ENCODE measurements at places on chromosomes 3 and 15.

- DNase-seq, result no peak
Measured at GRCh38 chr3:16841904-16842271, 42.9 kb upstream of the PLCL2 start.

DNA sequence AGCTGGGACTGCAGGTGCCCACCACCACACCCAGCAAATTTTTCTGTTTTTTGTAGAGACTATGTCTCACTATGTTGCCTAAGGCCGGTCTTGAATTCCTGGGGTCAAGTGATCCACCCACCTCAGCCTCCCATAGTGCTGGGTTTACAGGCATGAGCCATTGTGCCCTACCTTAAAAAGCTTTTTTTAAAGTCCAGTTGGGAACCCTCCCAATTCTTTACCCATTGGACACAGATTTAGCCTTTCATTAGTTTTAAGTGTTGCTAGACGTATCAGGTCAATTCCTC is 1.7 kb upstream of the DENND4A start:
- no peak for DNase-seq

DNA sequence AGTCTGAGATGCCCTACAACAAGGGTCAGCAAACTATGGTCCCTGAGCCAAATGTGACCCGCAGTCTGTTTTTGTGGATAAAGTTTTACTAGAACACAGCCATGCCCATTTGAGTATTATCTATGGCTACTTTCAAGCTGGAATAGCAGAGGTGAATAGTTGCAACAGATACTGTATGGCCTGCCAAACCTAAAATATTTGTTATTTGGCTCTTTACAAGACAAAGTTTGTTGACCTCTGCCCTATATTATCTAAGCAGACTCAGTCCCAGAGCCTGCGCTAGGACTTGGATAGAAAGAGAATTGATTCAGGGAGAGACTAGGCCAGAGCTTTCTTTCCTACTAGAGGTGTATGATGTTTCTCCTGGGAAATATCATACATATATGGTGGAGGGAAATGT is 81.7 kb upstream of the NMNAT3 start:
- no peak for DNase-seq

- peak; percentile 41 for DNase-seq
Measured at GRCh38 chr15:62603742-62604141, 438.7 kb upstream of the C2CD4B start.

- no peak for DNase-seq
Measured at GRCh38 chr3:46276497-46277099, 34.3 kb downstream of the CCR3 start.

DNA sequence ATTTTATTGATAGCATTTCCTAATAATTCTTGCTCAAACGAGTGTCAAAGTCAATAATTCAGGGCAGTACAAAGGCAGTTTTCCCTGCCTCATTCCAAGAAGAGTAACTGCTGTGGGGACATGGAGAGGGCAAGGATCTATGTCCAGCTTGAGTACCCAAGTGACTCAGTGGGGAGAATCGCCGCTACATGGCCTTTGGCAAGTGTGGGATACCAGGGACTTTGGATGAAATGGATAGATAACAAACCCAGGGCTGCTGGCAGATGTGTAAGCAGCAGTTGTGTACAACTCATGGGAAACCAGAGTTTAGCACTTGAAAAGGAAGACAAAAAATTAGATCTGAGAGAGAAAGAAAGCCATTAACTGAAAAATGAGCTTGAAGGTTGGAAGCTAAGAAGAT is 122.2 kb upstream of the TRIM42 start:
- no peak for DNase-seq

DNA sequence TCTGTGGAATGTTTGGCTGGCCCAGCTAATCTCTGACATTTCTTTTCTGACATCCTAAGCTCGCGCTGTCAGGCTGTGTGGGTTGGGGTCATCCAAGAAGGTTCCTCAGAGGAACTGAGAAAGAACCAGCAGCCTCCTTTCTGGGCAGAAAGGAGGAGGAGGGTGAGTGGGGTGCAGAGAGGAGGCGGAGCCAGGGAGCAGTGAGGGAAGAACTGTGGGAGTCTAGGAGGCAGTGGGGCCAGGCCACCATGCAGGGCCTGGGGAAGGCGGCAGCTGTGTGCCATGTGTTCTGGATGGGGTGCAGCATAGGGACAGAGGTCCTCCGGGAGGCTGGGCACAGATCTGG is 5.3 kb downstream of the SEMA7A start:
- DNase-seq, result no peak

DNA sequence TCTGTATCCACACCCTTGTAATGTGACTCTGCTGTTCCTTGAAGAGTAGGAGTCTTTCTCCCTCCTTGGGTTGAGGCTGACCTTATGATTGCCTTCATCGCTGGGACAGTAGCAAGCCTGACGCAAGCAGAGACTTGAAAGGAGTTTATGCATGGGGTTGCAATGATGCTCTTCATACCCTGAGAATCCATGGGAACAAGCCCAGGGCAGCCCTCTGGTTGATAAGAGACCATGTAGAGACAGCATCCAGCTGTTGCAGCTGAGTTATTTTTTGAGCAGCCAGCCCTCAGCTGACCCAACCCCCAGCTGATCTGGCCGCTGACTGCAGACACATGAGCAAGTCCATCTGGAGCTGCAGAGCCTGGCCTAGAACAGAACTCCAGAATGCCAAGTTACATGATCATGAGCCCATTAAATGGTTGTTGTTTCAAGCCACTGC is 60.6 kb upstream of the ARNT2 start:
- peak; percentile 99 for DNase-seq

DNA sequence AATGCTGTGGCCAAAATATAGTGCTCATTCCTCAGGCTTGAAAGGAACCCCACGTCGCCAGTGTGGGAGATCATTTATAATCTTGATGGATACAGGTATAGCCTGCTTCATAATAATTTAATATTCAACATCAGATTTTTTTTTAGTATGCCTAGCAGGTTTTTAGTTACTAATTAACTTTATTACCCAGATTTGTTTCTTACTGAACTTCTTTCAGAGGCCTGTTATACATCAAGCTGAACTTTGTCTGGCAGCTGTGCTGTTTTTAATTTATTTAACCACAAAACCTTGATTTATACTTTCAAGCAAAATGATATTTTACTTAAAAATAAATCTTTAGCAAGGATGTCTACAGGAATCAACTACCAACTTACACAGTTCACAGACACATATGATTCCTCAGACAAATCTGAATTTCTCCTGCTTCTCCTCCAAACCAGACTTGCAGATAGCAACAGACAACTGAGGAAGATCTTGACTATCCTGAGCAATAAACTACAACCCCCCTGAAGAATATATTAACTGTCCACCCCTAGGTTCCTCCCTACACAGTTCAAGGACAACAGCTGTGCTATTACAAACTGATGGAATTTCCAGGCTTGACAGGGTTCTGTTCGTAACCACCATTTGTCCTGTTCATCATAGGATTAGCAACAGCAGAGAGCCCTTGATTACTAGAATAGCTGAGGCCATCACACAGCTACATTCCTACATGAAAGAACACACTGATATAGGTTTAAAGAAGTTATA is 610 bp downstream of the MAP4 start:
- no peak for DNase-seq

DNA sequence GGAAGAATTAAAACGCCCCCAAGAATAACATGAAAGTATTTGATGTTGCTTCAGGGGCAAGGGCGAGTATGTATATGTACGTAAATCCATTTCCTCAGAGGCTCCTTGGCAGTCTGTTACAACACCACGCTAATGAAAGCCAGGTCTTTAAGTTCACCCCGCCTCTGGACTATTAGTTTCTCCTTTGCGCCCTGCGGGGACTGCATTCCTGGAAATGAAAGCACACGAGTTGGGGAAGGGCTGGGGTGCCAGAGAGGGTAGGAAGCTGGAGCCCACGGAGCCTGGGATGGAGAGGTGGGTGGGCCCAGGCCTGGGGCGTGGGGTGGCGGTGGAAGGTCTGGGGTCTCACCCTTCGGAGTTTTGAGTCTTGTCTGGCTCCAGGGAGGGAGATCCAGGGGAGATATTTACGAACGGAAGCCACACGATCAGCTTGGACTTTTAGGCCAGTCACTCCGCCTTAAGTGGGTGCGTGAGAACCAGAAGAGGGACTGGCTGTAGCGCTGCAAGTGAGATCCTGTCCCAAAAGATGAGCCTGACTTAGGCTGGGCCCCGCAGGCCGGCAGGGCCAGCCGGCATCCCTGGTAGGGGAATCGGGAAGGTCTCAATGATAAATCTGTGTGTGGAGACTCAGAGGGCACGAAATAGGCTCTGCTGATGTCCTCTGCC is 1.6 kb upstream of the PLCL2 start:
- DNase-seq, result peak; percentile 61

- no peak for DNase-seq
Measured at GRCh38 chr3:59313365-59313764, 263.5 kb upstream of the CFAP20DC start.

GRCh38 chr3:126067959-126068358 is 16.0 kb downstream of the SLC41A3 start:
- DNase-seq, result no peak

GRCh38 chr3:114351123-114351821 is 57.4 kb downstream of the TIGIT start:
- DNase-seq, result no peak

DNA sequence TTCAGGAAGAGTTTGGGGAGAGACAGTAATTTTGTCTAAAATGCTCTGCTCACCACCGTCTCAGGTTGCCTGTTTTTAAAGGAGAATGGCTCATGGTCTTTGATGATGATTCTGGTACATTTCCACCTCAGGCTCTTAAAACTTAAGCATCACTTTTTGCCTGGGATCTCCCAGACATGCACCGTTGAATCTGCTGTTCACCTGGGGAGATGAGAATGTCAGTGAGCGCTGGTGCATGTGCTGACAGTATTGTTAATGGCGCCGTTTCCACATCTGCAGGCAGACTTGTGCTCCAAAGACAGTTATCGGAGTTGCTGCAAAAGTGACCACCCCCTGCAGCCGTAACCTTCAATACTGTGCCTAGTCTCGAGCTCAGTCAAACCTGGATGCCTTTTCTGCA is 219.0 kb upstream of the TPM1 start:
- no peak for DNase-seq

GRCh38 chr15:79682285-79682684 is 214.5 kb downstream of the MTHFS start:
- peak; percentile 62 for DNase-seq

- DNase-seq, result no peak
Measured at GRCh38 chr3:38119248-38119544, 17.7 kb downstream of the ACAA1 start.

- DNase-seq, result no peak
Measured at GRCh38 chr3:7410782-7411181, 549.9 kb downstream of the GRM7 start.

GRCh38 chr3:103048068-103048722 is 613.4 kb downstream of the ZPLD1 start:
- no peak for DNase-seq

DNA sequence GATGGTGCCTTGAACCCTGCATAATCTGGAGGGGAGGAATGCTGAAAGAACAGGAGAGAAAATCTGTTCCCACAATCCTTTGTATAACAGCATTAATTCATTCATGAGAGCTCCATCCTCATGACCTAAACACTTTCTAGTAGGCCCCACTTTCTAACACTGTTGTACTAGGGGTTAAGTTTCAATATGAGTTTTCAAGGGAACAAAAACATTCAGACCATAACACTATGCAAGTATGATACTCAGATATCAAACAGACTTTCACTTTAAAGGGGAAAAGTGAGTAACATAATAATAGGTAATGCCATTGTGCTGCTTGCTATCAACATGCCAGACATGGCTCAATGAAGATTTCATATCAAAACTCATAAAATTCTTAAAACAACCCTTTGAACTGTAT is 32.4 kb upstream of the PLSCR2 start:
- no peak for DNase-seq

GRCh38 chr15:60580073-60580472 is 101.1 kb upstream of the ICE2 start:
- no peak for DNase-seq

GRCh38 chr3:152452318-152452717 is 183.6 kb downstream of the MBNL1 start:
- no peak for DNase-seq

GRCh38 chr3:83131236-83131635 is 1369.8 kb upstream of the GBE1 start:
- DNase-seq, result no peak

GRCh38 chr15:60590935-60591495 is 112.1 kb upstream of the ICE2 start:
- peak; percentile 54 for DNase-seq

- no peak for DNase-seq
Measured at GRCh38 chr3:48983096-48983495, 6.9 kb upstream of the P4HTM start.

DNA sequence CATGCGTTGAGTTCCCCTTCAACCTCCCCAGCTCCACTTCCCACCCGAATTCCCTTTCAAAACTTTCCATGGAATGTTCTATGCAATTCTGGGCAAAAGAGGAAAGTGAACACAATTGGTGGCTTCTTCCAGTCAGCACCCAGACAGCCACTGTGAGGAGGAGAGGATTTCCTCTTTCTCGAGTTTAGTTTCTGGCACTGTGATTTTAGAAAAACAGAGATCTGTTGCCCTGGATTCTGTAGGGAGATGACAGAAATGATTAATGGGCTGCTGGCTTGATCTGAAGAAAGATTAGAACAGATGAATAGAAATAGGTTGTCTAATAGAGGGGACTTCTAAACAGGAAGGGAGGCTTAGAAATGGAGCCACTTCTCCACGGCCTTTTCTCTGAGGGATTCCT is 172.0 kb downstream of the MCTP2 start:
- DNase-seq, result no peak

DNA sequence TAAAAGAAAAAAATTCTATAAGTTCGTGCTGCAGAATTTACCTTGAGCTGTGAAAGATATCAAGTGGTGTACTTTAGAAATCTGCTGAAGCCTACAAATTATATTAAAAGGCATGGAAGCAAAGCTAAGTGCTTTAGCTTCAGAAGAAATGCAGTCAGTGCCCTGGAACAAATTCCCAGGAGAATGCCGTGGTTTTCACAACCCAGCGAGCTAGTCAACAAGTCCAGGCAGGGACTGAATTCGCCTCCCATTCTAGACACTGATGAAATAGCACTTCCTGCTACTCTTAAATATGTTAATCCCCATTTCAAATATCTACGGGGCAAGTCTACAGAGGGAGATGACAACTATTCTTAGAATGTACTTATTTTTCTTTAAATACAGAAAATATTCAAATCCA is 326.4 kb upstream of the IGF1R start:
- DNase-seq, result peak; percentile 43

DNA sequence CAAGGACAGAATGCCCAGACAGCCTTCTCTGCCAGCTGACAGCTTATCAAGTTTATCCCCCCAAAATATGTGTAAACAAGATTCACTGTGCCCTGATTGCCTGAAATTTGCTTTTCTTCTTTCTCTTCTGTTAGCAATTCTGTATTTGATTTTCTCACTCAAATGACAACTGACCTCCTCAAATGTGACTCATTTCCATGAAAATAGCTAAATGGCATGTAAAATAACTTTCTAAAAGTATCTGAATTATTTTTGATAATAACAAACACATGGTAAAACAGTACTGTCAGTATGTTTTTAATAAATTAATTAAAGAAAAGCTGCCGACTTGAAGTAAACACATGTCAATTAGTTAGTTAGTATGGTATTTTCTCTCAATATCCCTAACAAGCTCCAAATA is 202.3 kb upstream of the STAC start:
- no peak for DNase-seq

- DNase-seq, result no peak
Measured at GRCh38 chr3:122151480-122151879, 32.0 kb upstream of the CASR start.
